Glomerular endothelial cell (primary cell): ENCODE measurements at places on chromosomes 6 and 20. TPM values are rescaled to one million over a fixed set of nuclear protein-coding genes. Genes with fewer than 3 reads are reported as not detected.

DNA sequence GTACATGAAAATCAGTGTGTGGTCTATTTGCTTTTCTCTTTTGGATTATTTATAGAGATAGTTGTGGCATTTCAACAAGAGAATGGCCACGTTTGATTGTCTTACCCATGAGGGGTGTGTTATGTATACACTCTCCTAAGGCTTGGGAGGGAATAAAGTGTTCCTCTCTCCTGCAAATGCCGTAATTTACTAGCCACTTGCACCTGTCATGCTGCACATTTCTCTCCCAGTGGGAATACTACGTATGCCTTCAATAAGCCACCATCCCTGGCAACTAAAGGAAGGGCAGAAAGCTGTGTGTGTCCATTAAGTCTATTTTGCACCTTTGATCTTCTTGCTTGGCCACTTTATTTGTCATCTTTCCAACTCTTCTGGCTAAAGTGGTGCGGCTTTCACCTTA is 541.2 kb downstream of the QKI start:
- no peak for DNase-seq

DNA sequence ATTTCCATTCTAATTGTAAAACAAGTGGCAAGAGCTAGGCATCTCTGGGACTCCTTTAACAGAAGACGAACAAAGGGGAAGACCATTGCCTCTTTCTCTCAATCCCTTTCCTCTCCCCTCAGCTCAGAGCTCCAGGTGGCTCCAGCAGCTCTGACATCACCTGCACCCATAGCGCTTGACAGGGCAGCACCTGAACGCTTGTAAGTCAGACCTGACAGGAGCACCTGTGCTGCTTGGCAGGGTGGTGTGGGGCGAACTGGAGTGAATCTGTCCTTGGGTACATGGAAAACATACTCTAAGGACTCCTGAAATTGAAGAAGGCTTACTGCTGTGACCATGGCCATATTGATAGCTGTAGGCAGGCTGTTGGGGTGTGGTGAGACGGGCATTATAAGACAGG is 409.5 kb upstream of the AGPAT4 start:
- DNase-seq: no peak

DNA sequence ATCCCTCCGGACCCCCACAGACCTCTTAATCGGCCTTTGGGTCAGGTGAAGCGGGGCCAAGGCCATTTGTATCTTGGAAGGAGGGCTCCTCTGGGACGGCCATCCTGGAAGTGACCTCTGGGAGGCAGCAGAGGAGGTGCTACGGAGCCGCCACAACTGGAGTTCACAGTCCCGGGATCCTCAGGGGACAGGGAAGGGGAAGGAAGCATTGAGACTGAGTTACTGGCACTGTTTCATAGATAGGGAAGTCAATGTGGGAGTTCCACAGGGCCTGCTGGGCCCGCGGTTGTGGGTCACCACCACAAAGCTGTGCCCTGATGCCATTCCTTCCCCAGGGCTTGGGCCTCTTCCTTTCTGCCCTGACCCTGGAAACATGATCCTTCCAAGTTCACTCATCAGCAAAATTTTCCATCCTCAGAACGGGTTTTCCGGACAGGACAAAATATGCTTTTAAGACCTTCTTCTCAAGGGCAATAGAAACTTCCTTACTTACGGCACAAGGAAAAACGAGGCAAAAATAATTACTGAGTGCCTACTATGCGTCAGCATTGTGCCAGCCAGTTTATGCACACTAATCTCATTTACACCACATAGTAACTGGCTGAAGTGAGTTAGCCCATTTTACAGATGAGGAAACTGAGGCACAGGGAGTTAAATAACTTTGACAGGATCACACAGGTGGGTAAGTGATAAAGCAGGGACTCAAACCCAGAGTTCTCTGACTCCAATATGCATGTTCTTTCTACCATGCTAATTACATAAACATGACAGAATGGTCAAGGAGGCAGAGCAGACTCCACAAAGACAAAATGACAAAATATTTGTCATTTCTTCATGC is 143.8 kb downstream of the UNC5CL start:
- no peak for DNase-seq

The KCNK15 gene
- total RNA-seq: 0.35 TPM in 1 of 2 replicates, not detected in the other
